ENCODE measurements at places on chromosomes 1 and 21. TPM values are rescaled to one million over a fixed set of nuclear protein-coding genes. Genes with fewer than 3 reads are reported as not detected.

DNA sequence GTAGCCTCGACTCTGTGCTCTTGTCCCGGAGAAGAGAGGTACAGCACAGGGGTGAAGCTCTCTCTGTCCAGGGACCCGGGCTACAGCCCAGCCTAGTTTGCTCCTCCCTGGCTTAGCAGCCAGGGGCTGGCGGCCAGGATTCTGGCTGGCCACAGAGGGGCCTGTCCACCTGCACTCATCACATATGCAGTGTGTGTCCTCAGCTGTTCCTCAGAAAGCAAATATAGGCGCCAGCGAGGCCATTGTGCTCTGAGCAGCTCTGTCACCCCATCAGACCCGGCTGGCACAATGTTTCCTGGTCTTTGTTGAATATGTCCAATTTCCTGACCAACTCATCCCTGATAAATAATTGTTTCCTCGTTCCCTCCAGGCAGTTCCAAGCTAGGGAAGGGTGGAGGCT is 28.5 kb downstream of the KCND3 start:
- no peaks in the 10 kb centered on the region for H3K27me3 ChIP-seq
- no peak for DNase-seq
- H3K36me3 ChIP-seq: no peaks in the 10 kb centered on the region
- no peak overlapping the region for H3K27ac ChIP-seq

- peaks cover 21% of the 10 kb centered on the region for H3K4me1 ChIP-seq
- DNase-seq: no peak
- H3K27ac ChIP-seq: no peak overlapping the region
- H3K27me3 ChIP-seq: no peaks in the 10 kb centered on the region
Measured at GRCh38 chr1:94646141-94646643, 104.6 kb upstream of the F3 start.

The HJV gene
- not detected for total RNA-seq

GRCh38 chr1:17789926-17790325 is 34.8 kb downstream of the ACTL8 start:
- H3K27me3 ChIP-seq: no peaks in the 10 kb centered on the region
- no peaks in the 10 kb centered on the region for H3K36me3 ChIP-seq
- no peaks in the 10 kb centered on the region for H3K4me1 ChIP-seq
- no peak overlapping the region for H3K4me3 ChIP-seq
- H3K27ac ChIP-seq: no peak overlapping the region

- H3K27me3 ChIP-seq: no peaks in the 10 kb centered on the region
- peaks cover 40% of the 10 kb centered on the region for H3K4me1 ChIP-seq
- H3K27ac ChIP-seq: peak overlapping the region; percentile 88
- DNase-seq: peak; percentile 51
- peak overlapping the region; percentile 20 for H3K4me3 ChIP-seq
Measured at GRCh38 chr1:25568090-25568833, 24.9 kb downstream of the LDLRAP1 start.

GRCh38 chr1:26827106-26827604 is 667 bp downstream of the ZDHHC18 start:
- H3K27me3 ChIP-seq: no peaks in the 10 kb centered on the region
- peak overlapping the region; percentile 83 for H3K4me3 ChIP-seq
- H3K36me3 ChIP-seq: no peaks in the 10 kb centered on the region
- peak overlapping the region; percentile 1 for H3K27ac ChIP-seq
- DNase-seq: no peak

GRCh38 chr1:203512848-203513584 is 19.1 kb downstream of the OPTC start:
- H3K4me1 ChIP-seq: peaks cover 30% of the 10 kb centered on the region
- H3K4me3 ChIP-seq: peak overlapping the region; percentile 7
- H3K27ac ChIP-seq: peak overlapping the region; percentile 46
- no peaks in the 10 kb centered on the region for H3K36me3 ChIP-seq
- no peaks in the 10 kb centered on the region for H3K27me3 ChIP-seq

The KANK4 gene
- total RNA-seq: 0.28 TPM

GRCh38 chr1:51605961-51606723 is 10.8 kb upstream of the OSBPL9 start:
- H3K4me1 ChIP-seq: no peaks in the 10 kb centered on the region
- DNase-seq: no peak
- no peaks in the 10 kb centered on the region for H3K27me3 ChIP-seq
- no peak overlapping the region for H3K27ac ChIP-seq
- no peak overlapping the region for H3K4me3 ChIP-seq

- no peak overlapping the region for H3K4me3 ChIP-seq
- H3K27me3 ChIP-seq: no peaks in the 10 kb centered on the region
- no peaks in the 10 kb centered on the region for H3K36me3 ChIP-seq
- H3K27ac ChIP-seq: no peak overlapping the region
Measured at GRCh38 chr1:6969106-6969505, 183.9 kb downstream of the CAMTA1 start.

DNA sequence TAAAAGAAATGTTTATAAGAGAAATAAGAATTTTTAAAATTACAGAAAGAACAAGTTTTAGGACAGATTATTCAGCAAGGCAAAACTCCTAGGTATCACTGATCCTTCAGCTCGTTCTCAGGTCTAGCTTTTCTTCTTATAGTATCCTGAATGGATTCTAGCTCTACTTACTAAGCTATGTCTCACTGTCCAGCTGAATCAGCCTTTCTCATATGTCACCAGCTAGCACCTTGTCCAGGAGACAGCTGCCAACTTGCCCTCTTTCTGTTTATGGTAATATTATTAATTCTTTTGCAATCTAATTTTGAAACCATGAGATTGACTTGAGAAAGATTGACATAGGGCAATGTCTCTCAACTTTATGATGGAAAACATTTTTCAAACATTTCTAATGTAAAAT is 159.9 kb downstream of the LYPLAL1 start:
- no peak for DNase-seq
- no peak overlapping the region for H3K4me3 ChIP-seq
- no peaks in the 10 kb centered on the region for H3K27me3 ChIP-seq
- no peaks in the 10 kb centered on the region for H3K36me3 ChIP-seq
- no peaks in the 10 kb centered on the region for H3K4me1 ChIP-seq
- H3K27ac ChIP-seq: no peak overlapping the region

- H3K27me3 ChIP-seq: no peaks in the 10 kb centered on the region
- no peak for DNase-seq
- peaks cover 23% of the 10 kb centered on the region for H3K4me1 ChIP-seq
- no peak overlapping the region for H3K4me3 ChIP-seq
- H3K27ac ChIP-seq: no peak overlapping the region
Measured at GRCh38 chr1:61432616-61433388, 292.1 kb downstream of the TM2D1 start.

DNA sequence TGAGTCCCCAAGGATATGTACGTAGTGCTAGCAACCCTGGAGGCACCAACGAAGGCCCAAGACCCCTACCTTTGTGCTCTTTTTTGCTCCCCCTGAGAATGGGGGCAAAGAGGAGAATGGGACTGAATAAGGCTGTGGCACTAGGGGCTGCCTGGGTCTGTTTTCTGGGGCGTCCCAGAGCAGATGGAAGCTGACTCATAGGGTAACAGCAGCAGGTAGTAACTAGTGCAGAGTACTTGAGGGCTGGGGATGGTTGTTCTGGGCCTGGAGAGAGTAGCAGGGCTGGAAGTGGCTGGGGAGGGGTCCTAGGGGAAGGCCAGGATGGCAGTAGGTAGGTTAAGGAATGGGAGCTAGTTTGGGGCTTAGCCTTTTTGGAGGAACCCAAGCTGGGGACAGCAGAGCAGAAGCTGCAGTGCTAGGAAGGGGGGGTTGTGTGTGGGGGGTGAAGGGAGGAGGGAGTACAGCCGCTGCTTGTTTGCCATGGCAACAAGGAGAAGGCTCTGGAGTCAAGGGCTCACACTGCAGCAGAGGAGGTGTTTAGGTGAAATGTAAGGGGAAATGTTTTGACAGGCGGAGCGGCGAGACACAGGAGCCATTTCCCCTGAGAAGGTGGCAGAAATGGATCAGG is 1.8 kb downstream of the NCDN start:
- peaks cover 52% of the 10 kb centered on the region for H3K4me1 ChIP-seq
- no peaks in the 10 kb centered on the region for H3K27me3 ChIP-seq
- no peak for DNase-seq
- H3K36me3 ChIP-seq: no peaks in the 10 kb centered on the region

- H3K36me3 ChIP-seq: no peaks in the 10 kb centered on the region
- peak overlapping the region; percentile 46 for H3K4me3 ChIP-seq
- DNase-seq: no peak
- peak overlapping the region; percentile 2 for H3K27ac ChIP-seq
Measured at GRCh38 chr1:247360991-247361731, 29.5 kb upstream of the ZNF496 start.

DNA sequence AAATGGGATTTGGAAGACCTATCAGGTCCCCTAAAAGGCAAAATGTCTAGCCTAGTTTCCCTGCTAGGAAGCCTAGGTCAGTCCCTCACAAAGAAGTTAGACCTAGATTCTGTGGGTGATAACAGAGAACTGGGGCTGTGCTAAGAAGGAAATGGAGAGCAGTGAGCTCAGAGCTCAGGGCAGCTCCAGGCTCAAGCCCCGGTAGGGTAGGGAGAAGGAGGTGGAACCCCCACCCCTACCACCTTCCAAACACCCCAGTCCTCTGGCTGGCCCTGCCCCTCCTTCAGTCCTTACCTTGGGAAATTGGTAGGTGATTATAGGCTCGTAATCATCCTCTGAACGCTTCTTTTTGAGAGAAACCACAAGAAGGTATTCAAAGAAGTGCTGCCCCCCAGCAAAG is 1.1 kb downstream of the DENND2D start:
- no peaks in the 10 kb centered on the region for H3K36me3 ChIP-seq
- no peaks in the 10 kb centered on the region for H3K27me3 ChIP-seq
- no peak for DNase-seq
- no peaks in the 10 kb centered on the region for H3K4me1 ChIP-seq
- peak overlapping the region; percentile 60 for H3K4me3 ChIP-seq

DNA sequence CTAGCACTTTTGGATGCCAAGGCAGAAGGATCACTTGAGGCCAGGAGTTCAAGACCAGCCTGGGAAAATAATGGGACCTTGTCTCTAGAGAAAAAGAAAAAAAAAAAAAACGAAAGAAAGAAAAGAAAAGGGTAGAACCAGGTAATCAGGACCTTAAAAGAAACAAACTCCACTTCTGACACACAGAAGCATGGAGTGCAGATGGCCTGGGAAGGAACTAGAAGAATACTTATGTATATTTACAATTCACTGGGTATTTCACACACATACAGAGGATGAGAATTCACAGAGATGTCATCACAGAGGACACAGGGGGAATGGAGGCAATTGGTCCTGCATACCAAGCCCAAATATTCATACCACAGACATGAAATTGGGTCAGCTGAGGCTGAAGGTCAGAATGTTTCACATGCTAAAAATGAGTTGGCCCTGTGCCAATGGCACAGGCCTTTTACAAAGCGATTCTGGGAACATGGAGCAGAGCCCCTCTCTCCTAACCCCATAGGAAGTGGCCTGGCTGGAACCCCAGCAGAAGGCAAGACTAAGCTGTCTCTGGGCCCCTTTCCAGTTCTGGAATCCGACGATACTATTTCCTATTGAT is 4.4 kb downstream of the B4GALT3 start:
- peaks cover 34% of the 10 kb centered on the region for H3K36me3 ChIP-seq
- H3K27me3 ChIP-seq: no peaks in the 10 kb centered on the region
- no peak overlapping the region for H3K4me3 ChIP-seq
- DNase-seq: no peak
- H3K4me1 ChIP-seq: peaks cover 8% of the 10 kb centered on the region

The IGSF9 gene
- not detected for total RNA-seq

- no peak overlapping the region for H3K27ac ChIP-seq
- H3K27me3 ChIP-seq: no peaks in the 10 kb centered on the region
- no peak overlapping the region for H3K4me3 ChIP-seq
- no peak for DNase-seq
- H3K36me3 ChIP-seq: no peaks in the 10 kb centered on the region
Measured at GRCh38 chr1:55700359-55701130, 485.4 kb upstream of the USP24 start.

- no peak for DNase-seq
- no peaks in the 10 kb centered on the region for H3K36me3 ChIP-seq
Measured at GRCh38 chr1:107626073-107626796, 338.7 kb downstream of the VAV3 start.

GRCh38 chr1:172955161-172955815 is 95.5 kb downstream of the TNFSF18 start:
- no peak overlapping the region for H3K4me3 ChIP-seq
- no peaks in the 10 kb centered on the region for H3K4me1 ChIP-seq
- H3K36me3 ChIP-seq: no peaks in the 10 kb centered on the region
- no peaks in the 10 kb centered on the region for H3K27me3 ChIP-seq
- DNase-seq: no peak
- no peak overlapping the region for H3K27ac ChIP-seq

The TFF2 gene
- not detected for total RNA-seq

The LAMC2 gene
- 0.54 TPM for total RNA-seq

The ACTN2 gene
- 32.2 TPM for total RNA-seq

The SPRR3 gene
- total RNA-seq: not detected

DNA sequence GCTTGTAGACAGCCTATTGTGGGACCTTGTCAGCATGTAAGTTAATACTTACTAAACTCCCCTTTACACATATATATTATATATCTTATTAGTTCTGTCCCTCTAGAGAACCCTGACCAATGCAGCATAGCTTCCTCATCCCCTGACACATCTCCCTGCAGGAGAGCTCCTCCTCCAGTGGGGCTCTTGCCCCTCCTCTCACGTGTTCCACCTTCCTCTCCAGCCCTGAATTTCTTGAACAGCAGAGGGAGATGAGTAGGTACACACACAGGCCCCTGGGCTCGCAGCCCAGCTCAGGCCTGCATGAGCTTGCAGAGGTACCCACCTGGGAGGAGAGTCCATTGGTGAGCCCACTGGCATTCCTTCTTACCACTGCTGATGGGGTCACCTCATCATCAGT is 27.3 kb upstream of the GOLT1A start:
- H3K27me3 ChIP-seq: no peaks in the 10 kb centered on the region
- H3K4me3 ChIP-seq: no peak overlapping the region
- H3K27ac ChIP-seq: no peak overlapping the region
- no peaks in the 10 kb centered on the region for H3K36me3 ChIP-seq
- no peak for DNase-seq

GRCh38 chr1:3054474-3054873 is 14.5 kb upstream of the PRDM16 start:
- H3K27ac ChIP-seq: no peak overlapping the region
- H3K27me3 ChIP-seq: no peaks in the 10 kb centered on the region
- peaks cover 10% of the 10 kb centered on the region for H3K36me3 ChIP-seq
- no peak for DNase-seq
- no peaks in the 10 kb centered on the region for H3K4me1 ChIP-seq

The GJA9 gene
- not detected for total RNA-seq

GRCh38 chr1:17045634-17046333 is 8.0 kb downstream of the SDHB start:
- H3K27ac ChIP-seq: no peak overlapping the region
- H3K36me3 ChIP-seq: peaks cover 37% of the 10 kb centered on the region
- peak overlapping the region; percentile 61 for H3K4me3 ChIP-seq
- DNase-seq: no peak

DNA sequence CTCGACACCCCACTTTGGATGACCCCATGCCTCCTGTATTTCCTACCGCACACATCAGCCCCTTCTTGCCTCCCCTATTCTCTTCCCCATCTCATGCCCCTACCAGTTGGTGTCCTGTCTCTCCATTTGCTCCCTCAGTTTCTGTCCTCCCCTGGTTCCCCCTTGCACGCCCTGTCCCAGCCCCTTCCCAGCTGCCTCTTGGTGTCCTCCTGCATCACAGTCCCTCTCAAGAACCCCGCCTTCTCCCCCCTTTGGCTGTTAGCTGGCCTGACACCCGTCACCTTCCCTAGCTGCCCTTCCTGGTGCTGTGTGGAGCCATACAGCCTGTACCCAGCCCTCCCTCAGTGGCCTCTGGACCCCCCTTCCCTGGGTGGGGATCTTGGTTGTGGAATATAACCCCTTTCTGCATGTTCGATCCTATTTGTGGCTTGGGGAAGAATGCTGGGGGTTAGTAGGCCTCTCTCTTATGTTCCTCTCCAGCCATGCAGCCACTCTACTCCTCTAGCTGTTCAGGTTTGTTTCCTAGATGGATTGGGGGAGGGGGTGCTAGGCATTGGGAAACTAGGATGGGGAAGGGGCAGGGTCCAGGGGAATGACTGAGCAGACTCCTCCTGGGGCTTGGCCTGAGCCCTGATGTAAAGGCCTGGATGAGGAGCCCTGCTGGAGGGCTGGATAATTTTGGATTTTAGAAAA is 41.4 kb upstream of the NFASC start:
- no peaks in the 10 kb centered on the region for H3K36me3 ChIP-seq
- no peak overlapping the region for H3K27ac ChIP-seq
- no peak for DNase-seq
- H3K27me3 ChIP-seq: no peaks in the 10 kb centered on the region

All from thoracic aorta (tissue), 2 donors.